ENCODE measurements at places on chromosomes 16 and 17. TPM values are rescaled to one million over a fixed set of nuclear protein-coding genes. Genes with fewer than 3 reads are reported as not detected.

Gene PMFBP1
- under 0.01 TPM for total RNA-seq

Gene CACNG1
- total RNA-seq = not detected

Gene TRPV3
- not detected for total RNA-seq

Gene PRSS22
- total RNA-seq = not detected

Gene CDH8
- not detected for total RNA-seq

Gene ZFHX3
- 4.4 TPM for total RNA-seq

Gene PPP1R27
- total RNA-seq = not detected

Gene NEK8
- total RNA-seq = 2.1 TPM

Gene CCDC200
- total RNA-seq = not detected

Gene BCAR1
- 78.3 TPM for total RNA-seq

Gene CAPNS2
- 0.13 TPM for total RNA-seq

Gene PRDM7
- total RNA-seq = not detected

Gene ABCC6
- total RNA-seq = 0.13 TPM

Gene ZNF469
- 0.39 TPM for total RNA-seq

Gene CDH1
- total RNA-seq = not detected

Gene ZNF764
- 4.3 TPM for total RNA-seq

Gene SLC5A10
- total RNA-seq = not detected

Gene CENPV
- total RNA-seq = 8.9 TPM

Gene HOXB6
- 3.3 TPM for total RNA-seq

Gene BAIAP3
- total RNA-seq = 1.6 TPM

Gene DNASE1L2
- 0.26 TPM for total RNA-seq

Gene ZG16B
- total RNA-seq = not detected

Gene ACSM5
- total RNA-seq = 5.6 TPM

Gene SENP3
- 74.1 TPM for total RNA-seq

Gene CES1
- total RNA-seq = not detected

Gene SCGB1C2
- total RNA-seq = not detected

Gene KIF19
- total RNA-seq = 1.8 TPM

Gene SYCE1L
- 1.6 TPM for total RNA-seq

Gene FKBP10
- total RNA-seq = 159 TPM

Gene MYH3
- under 0.01 TPM for total RNA-seq

Gene DYNLRB2
- total RNA-seq = not detected

Gene ITGAD
- total RNA-seq = not detected

Gene CCDC57
- 2.8 TPM for total RNA-seq

Gene PAGR1
- total RNA-seq = 15.2 TPM

Gene SLC7A5
- 2.7 TPM for total RNA-seq

Gene PLA2G10
- not detected for total RNA-seq

Gene HS3ST6
- total RNA-seq = not detected

Gene TP53TG3
- total RNA-seq = not detected

Gene KRT28
- not detected for total RNA-seq

Data from dermis microvascular lymphatic vessel endothelial cell (primary cell).